ENCODE measurements at places on chromosomes 1 and 21.
A peak's percentile ranks its signal among the peaks of the same experiment; 100 is the strongest.

GRCh38 chr1:88035578-88035977 is 648.5 kb upstream of the PKN2 start:
- DNase-seq, result no peak

DNA sequence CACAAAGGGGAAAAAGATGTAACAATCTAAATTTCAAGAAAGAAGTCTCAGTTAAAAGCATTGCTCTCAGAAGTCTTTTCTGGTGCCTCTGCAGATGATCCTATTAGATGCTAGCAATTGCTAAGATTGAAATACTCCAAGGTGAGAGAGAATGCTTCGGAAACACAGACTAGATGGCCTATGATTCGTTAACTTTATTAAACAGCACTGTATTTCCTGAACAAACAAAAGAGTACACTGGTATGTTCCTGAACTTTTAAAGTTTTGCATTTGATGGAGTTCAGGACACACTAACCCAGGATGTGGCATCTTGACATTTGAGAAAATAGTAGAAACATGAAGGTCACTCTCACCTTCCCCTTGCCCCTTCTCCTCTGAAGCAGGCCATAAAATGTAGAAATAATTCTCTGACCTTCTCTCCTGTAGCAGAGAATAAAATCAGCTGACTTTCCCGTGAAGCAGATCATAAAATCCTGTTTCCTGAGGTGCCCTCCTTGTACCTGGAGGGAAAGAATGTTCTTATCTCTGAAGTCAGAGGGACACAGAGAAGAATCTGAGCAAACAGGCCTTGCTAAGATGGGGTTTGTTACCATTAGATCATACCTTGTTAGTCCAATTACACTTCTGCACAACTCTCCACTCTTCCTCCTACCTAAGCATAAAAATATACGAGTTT is 142.9 kb upstream of the USP25 start:
- DNase-seq, result no peak

- DNase-seq, result peak; percentile 60
These were observed at the start of gene IRF6 for GRCh38 chr1:209805875-209806760. IRF6 (minus strand) TSS chr1:209806142; CDS start chr1:209801413, 4,729 bp downstream.

DNA sequence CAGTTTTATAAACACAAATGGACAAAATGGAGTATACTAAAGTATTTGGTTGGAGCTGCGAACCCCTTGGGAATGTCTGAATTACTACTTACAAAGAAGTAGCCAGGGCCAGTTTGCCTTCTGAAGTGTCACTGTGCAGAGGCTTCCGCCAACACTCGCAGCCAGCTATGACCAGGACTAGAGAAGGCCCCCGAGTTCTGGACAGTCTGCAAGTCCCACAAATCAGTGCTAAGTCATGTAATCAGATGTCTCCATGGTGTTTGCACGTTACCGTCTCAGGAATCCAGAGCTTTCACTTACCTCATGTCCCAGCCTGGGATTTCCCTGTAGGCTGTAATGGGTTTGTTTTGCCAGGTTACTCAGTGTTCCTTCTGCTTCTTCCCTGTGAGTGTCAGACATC is 106.6 kb upstream of the SPAG17 start:
- no peak for DNase-seq

- no peak for DNase-seq
These were observed 71.0 kb downstream of the RGS13 start for GRCh38 chr1:192706936-192707335.

GRCh38 chr1:65108025-65108642 is 39.9 kb upstream of the AK4 start:
- no peak for DNase-seq
